ENCODE measurements at places on chromosomes 2 and 18.
A peak's percentile ranks its signal among the peaks of the same experiment; 100 is the strongest.

- no peak for DNase-seq
Observed at GRCh38 chr2:199994371-199994770, 39.0 kb downstream of the MAIP1 start.

DNA sequence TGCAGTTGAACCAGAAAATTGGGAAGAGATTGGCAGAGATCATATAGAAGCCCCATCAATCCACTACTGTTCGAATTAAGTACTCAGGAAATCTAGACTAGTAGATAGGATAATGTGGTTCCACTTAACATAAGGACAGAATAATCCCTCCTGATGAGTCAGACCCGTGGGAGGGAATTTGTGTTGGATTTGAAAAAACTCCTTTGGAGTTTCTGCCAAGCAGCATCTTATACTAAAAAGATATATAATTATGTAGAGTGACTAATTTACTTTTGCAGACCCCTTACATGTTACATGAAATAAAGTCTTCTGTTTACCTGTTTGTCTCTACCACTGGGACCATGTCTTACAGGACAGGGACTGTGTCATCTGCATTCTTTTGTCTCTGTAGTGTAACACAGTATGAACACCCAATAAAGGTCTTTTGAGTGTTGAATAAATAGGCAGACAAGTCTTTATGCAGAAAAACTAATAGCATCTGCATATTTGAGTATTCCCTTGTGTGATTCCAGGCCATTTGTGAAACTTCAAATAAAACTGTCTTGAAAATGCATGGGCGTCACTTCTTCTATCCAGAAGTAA lies 122.6 kb upstream of the DNAJC10 start:
- no peak for DNase-seq

GRCh38 chr2:152198499-152198898 lies 22.9 kb upstream of the STAM2 start:
- DNase-seq, result no peak

DNA sequence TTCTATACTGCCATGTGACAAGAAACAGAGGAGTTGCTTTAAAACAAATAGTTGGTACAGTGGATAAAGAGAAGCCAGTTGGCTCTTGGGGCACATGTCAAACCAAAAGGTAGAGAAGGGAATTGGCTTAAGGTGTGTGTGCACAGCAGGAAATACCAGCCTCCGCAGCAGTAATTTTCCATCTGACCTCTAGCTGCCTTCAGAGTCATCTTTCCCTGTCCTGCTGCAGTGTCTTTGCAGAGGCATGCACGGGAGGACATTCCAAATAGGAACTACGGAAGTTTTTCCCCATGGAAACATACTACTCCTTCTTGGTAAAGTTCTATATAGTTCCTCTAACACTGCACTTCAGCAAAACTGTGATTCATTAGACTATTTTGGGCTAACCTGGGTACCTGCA lies 99.5 kb downstream of the RAB3GAP1 start:
- no peak for DNase-seq

GRCh38 chr2:28338046-28338817 lies 54.4 kb upstream of the FOSL2 start:
- DNase-seq, result peak; percentile 77

GRCh38 chr18:7896805-7897518 lies 329.8 kb downstream of the PTPRM start:
- no peak for DNase-seq

GRCh38 chr2:71821856-71822255 lies 325.8 kb downstream of the CYP26B1 start:
- no peak for DNase-seq

GRCh38 chr2:121038891-121039616 lies 245.9 kb downstream of the TFCP2L1 start:
- no peak for DNase-seq

DNA sequence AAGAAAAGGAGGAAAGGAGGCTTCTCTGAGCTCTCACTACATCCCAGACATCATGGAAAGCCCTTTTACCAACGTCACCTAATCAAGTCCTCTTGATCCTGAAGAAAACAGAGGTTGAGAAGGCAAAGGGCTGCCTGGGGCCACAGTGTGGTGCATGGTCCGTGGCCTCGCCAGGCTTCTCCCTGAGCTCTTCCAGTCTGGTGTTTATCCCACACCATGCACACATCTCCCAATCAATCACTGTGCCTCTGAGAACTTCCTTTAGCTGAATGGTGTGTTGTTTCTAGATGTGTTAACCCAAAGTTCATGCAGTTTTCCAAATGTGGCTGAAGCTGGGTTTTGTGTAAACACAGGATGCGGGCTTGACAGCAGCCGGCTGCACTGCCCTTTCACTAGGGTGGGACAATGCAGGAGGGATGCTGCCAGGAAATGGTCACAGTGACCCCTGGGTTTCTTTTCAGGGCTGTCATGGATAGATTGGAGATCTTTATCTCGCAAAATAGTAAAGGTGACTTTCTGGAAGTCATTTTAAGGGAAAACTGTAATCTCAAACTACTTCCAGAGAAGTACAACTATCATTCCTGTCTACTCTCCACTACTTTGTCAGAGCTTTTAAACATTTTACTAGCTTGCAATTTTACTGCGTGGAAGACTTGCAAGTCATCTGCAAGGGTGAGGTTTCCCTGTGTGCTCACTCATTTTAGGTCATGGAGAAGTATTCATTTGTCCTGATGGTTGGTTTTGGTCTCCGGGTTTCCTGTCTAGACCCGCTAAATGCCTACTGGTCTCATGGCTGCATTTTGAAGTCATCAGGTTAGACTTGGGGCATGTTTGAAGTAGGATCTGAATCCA lies 54.6 kb downstream of the IL1R2 start:
- no peak for DNase-seq

DNA sequence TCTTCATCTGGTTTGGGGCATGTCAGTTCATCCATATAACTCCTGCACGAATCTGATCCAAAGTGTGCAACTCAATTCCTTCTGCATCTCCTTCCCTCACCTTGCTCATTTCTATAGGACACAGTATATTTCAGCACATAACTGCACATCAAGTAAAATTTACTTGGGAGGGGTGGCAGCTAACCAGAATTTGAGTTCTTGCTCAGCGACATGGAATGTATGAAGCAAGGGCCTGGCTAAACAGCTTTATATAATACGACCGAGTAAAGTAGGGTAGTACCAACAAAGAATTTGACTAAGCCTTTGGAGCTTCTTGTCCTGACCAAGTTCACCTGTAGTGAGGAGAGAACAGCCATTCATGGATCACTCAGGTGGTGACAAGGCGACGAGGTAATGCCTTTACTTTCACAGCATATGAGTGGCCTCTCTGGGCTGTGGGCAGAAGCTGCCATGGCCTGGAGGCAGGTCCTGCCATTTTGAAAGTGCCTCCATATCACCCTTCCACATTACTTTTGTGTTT lies 570.2 kb upstream of the TNP1 start:
- no peak for DNase-seq

DNA sequence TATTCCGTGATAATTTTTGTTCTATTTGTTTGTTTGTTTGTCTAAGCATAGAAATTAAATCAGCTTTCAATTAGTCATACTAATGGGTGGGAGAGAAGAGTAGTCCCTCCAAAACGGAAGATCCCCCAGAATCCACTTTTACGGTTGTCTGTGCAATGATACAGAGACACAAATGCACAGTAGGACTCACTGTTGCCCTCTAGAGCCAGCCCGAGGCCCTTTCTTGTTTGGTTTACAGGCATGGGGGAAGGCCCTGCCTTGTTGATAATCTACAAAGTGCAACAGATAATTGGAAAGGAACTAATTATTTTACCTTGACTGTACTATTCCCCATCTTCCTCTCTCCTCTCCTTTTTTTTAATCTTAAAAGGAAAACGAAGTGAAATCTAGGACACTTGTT lies 121.1 kb downstream of the ACOXL start:
- peak; percentile 80 for DNase-seq

GRCh38 chr2:109604597-109604996 lies 9.2 kb downstream of the SEPTIN10 start:
- no peak for DNase-seq

DNA sequence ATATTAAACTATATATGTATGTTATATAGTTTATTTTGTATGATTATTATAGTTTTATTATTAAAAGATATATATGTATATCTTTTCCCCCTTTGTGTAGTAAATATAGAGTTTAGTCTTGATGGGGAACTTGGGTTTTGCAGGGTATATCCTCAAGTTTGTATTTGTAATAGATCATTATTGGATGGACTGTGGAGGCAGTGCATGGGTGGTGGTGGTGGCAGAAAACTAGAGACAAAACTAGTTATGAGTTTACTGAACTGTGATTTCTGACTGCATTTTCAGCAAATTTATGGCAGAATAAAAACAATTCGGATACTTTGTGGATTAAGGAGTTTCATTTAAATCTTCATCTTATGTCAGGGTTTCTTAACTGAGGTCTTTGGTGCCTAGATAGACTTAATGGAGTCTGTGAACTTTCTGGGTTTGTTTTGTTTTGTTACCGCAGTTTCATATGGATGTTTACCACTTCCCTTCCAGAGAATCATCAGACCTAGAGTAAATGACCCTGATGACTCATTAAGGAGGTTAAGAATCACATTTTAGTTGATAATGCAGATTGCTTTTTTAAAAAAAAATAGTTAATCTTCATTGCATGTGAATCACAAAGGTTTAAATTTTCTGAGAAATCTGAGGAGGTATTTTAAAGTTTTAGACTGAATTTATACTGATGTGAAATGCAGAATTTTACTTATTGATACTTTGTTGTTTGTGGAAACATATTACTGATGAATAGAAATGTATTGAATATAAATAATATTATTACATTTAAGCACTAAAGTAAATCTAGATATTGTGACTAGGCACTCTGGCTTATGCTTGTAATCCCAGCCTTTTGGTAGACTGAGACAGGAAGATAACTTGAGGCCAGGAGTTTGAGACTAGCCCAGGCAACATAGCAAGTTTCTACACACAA lies 14.5 kb downstream of the EPC2 start:
- no peak for DNase-seq

DNA sequence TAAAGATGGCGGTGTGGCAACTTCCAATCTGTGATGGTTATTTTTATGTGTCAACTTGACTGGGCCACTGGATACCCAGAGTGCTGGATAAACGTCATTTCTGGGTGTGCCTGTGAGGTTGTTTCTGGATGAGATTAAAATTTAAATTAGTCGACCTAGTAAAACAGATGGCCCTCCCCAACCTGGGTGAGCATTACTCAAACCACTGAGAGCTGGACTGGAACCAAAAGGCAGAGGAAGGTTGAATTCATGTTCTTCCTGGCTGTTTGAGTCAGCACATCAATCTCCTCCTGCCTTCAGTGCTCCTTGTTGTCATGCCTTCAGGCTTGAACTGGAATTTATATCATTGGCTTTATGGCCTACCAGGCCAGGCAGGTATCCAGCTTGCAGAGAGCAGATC lies 190.8 kb upstream of the RGPD4 start:
- no peak for DNase-seq
